ENCODE measurements at places on chromosomes 3 and 15. TPM values are rescaled to one million over a fixed set of nuclear protein-coding genes. Genes with fewer than 3 reads are reported as not detected.

DNA sequence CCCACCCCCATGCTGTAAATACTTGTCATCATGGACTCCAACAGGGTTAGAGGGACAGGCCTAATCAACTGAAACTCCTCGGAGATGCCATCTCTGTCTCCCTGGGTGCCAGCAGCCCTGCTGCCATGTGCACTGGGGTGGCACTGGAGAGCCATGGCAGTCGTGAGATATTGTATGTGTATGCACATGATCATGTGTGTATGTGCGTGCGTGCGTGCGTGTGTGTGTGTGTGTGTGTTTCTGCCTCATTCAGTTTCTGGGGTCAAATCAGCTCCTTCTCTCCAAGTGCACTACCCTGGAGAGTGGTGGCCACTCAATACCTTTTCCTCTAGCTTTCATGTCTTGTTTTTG lies 3.2 kb upstream of the APEH start:
- H3K4me3 ChIP-seq = no peak overlapping the region
- H3K36me3 ChIP-seq = no peaks in the 10 kb centered on the region
- no peak for DNase-seq
- H3K4me1 ChIP-seq = peaks cover 11% of the 10 kb centered on the region
- H3K27ac ChIP-seq = peak overlapping the region; percentile 40

- no peak for DNase-seq
- no peak overlapping the region for H3K27ac ChIP-seq
- no peak overlapping the region for H3K4me3 ChIP-seq
- no peaks in the 10 kb centered on the region for H3K36me3 ChIP-seq
- peaks cover 55% of the 10 kb centered on the region for H3K27me3 ChIP-seq
- no peaks in the 10 kb centered on the region for H3K4me1 ChIP-seq
Measured at GRCh38 chr3:140842984-140843649, 98.5 kb upstream of the SLC25A36 start.

Gene AP3B2
- 3.0 TPM for total RNA-seq

DNA sequence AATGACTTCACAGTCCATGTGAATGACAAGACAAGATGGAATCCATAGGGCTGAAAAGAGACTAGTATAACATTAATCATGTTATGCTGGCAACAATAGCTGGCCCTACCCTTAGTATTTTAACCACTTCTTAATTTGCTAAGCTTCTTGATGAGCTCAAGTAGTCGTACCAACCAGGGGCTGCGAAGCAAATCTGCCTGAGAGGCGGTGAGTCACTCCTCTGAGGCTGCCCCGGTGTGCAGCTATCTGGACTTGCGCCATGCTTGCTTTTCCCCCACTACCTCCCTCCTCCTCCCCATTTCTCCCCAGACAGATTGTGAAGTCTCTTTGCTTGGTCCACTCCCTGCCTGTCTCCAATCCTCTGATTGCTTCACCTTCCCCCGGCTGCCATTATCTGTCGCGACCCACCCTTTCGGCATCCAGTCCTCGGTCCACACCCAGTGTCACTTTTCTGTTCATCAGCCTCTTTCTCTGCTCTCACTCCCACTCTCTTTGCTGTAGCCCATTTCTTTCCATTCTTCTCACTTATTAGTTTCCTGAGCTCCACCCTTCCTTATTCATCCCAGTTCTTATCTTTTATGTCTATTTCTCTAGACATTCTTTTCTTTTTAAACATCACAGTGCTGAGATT lies 42.7 kb downstream of the DUT start:
- peak; percentile 87 for DNase-seq
- peaks cover 12% of the 10 kb centered on the region for H3K27me3 ChIP-seq
- no peaks in the 10 kb centered on the region for H3K36me3 ChIP-seq
- H3K27ac ChIP-seq = no peak overlapping the region

- H3K4me3 ChIP-seq = no peak overlapping the region
- H3K4me1 ChIP-seq = peaks cover 24% of the 10 kb centered on the region
- H3K27ac ChIP-seq = peak overlapping the region; percentile 20
- H3K27me3 ChIP-seq = no peaks in the 10 kb centered on the region
- DNase-seq = no peak
Measured at GRCh38 chr15:68272721-68273271, 4.7 kb upstream of the FEM1B start.

- H3K36me3 ChIP-seq = no peaks in the 10 kb centered on the region
- no peaks in the 10 kb centered on the region for H3K27me3 ChIP-seq
- peak; percentile 79 for DNase-seq
Measured at GRCh38 chr3:105950881-105951600, 82.2 kb upstream of the CBLB start.

GRCh38 chr3:47890126-47890827 lies 87.3 kb downstream of the DHX30 start:
- H3K27me3 ChIP-seq = no peaks in the 10 kb centered on the region
- peak overlapping the region; percentile 91 for H3K27ac ChIP-seq
- DNase-seq = peak; percentile 24
- H3K4me3 ChIP-seq = no peak overlapping the region

GRCh38 chr15:62066663-62067447 lies at the start of gene C2CD4A:
Gene C2CD4A (plus strand): TSS chr15:62066977. CDS start chr15:62067614, 637 bp downstream.
- DNase-seq = peak; percentile 91
- H3K4me3 ChIP-seq = peak within 1 kb of the TSS; percentile 4
- H3K4me1 ChIP-seq = no peaks in the 10 kb centered on the region

Gene RHOV
- 1.2 TPM for total RNA-seq

DNA sequence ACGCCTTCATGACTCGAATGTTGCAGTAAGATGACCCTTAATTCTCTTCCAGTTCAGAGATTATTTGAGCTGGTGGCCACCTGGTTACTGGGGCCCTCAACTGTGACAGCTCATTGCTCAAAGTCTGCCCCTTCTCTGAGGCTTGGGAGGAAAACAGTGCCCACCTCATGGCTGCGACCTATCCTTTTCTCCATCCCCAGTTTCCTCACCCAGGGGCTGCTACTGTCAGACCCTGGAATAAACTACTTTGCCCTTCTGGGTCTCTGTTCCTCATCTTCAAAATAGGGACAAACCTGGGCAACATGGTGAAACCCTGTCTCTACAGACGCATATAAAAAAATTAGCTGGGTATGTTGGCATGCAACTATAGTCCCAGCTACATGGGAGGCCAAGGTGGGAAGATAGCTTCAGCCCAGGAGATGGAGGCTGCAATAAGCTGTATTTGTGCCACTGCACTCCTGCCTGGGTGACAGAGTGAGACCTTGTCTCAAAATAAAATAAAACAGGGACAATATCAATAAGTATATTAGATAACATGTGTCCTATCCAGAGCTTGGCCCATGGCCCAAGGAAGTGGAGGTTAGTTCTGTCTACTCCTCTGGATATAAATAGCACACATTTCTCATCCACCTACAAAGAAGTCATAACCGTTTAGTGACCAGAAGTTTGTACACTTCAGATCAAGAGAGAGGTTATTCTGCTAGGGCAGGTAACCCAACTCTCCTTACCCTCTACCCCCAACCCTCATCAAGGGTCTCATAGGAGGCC lies 2.2 kb upstream of the RASL12 start:
- no peak for DNase-seq
- H3K36me3 ChIP-seq = no peaks in the 10 kb centered on the region
- H3K27me3 ChIP-seq = no peaks in the 10 kb centered on the region
- peaks cover 41% of the 10 kb centered on the region for H3K4me1 ChIP-seq

Gene CYP11A1
- 5.4 TPM for total RNA-seq

Gene KCNAB1
- 0.06 TPM for total RNA-seq

All from cardiac muscle cell (in vitro differentiated cells and primary cell).